ENCODE measurements at places on chromosomes 3 and 15.
A peak's percentile ranks its signal among the peaks of the same experiment; 100 is the strongest.

DNA sequence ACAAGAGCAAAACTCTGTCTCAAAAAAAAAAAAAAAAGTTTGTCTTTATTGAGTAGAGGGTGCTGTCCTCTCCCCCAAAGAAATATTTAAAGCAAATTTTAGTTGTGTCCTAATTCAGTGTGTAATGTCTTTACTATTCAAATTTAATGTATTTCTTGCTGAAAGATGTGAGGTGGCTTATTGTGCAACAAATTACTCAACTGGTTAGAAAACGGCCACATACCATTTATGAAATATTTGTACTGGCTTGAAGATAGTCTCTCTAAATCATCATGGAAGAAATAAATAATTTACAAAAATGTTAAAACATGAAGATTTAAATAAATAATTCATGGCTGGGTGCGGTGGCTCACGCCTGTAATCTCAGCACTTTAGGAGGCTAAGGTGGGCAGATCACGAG, 63.0 kb downstream of the SLTM start:
- peak; percentile 7 for DNase-seq

- DNase-seq: no peak
Observed at GRCh38 chr15:97301166-97301565, 659.3 kb upstream of the ARRDC4 start.

DNA sequence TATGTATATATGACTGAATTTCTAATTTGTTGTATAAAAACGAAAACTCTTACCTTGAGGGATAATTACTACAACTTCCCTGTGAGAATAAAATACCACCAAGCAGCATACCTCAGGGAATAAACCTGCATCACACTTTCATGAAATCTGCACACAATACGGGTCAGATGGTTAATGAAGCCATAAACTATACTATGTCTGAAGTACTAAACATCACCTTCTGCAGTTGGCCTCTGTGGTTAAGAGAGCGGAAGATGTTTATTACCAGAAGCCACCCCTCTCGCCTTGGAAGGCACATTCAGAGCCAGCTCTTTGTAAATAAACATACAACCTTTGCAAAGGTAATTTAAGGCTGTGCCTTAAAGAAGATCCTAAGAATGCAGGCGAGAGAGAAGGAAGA, 462.1 kb upstream of the NR2F2 start:
- DNase-seq: no peak

DNA sequence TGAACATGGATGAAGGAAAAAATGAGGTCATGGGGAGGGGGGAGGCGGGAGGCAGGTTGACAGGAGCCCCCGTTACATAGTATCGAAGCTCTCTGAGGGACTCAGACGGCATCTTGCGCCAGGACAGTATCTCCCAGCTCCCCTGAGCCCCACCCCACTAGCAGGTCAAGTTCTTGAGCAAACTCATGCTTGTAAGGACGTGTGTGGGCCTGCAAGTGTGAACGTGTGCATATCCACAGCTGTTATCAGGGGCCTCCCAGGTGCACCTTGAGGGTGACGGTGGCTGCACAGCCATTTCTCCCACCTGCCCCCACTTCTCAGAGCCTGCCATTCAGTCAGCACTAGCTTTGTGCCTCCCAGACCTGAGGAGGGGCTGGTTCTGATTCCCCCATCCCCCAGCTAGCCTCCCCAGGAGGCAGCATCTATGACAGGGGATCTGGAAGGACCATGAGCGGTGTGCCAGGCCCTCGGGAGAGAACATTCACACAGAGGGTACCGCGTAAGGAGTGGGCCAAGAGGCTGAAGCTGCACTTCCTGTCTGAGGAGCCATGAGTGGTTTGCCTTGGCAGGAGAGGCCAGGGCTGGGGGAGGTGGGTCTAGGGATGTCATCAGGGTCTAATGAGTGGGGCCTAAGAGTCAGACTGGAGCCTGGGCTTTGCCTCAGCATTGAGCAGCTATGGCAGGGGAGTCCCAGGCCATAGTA, 2.9 kb downstream of the SEMA3F start:
- no peak for DNase-seq

- peak; percentile 76 for DNase-seq
Observed at GRCh38 chr3:86828751-86829150, 162.2 kb downstream of the VGLL3 start.

- no peak for DNase-seq
Observed at GRCh38 chr3:37885814-37886213, 24.1 kb downstream of the CTDSPL start.

- peak; percentile 58 for DNase-seq
Observed at GRCh38 chr3:27357665-27358258, 11.4 kb downstream of the NEK10 start.

DNA sequence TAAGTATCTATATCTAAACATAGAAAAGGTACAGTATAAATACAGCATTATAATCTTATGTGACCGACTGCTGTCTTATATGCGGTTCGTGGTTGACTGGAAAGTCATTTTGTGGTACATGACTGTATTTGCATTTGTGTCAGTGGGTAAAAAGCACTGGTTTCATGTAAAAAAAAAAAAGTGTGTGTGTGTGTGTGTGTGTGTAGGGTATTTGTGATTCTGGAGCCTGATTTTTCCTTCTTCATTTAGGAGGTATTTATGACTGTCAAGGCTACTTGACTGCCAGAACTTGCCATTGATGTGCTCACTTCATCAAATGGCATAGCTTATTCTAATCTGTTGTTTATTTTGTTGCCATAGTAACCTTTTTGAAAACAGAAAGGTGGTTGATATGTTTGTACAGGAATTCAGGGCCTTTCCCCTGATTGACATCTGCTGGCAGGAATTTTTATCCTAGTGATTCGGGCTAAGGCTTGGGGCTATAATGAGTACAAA, 63.2 kb downstream of the AKAP13 start:
- DNase-seq: peak; percentile 60

GRCh38 chr3:64259636-64260035, 34.4 kb upstream of the PRICKLE2 start:
- DNase-seq: peak; percentile 72

DNA sequence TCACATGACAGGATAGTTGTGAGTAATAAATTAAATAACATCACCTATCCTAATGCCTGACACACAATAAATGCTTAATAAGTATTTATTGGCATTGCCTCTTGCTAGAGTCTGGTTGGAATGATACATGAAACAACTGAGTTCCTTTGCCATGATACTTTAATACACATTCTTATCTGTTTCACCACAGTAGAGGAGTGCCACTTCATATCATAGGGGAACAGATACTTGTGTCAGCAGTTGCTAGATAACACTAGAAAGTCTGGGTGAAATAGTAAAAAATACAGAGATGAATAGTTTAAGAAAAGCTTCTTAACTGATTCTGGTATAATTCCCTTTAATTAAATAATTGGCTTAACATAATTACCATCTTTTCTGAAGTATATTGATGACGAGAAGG, 380.0 kb upstream of the GOLIM4 start:
- DNase-seq: no peak

GRCh38 chr3:4053975-4054374, 249.2 kb upstream of the SETMAR start:
- no peak for DNase-seq

DNA sequence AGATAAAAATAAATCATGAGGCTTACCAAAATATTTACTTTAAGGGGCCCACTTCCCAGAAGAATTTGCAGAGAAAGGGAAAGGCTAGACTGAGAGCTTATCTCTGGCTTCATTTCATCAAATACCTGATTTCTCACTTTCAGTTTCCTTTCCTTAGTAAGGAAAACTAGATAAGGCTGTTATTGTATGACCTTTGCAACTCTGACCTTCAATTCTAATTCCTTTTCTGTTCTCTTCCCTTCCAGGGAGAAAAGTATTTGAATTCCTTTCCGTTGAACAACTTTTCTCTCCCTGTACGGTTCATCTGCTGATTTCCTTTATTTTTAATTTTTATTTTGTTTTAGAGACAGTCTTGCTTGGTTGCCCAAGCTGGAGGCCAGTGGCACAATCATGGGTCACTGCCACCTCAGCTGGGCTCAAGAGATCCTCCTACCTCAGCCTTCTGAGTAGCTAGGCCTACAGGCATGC, 7.1 kb upstream of the PXK start:
- no peak for DNase-seq

DNA sequence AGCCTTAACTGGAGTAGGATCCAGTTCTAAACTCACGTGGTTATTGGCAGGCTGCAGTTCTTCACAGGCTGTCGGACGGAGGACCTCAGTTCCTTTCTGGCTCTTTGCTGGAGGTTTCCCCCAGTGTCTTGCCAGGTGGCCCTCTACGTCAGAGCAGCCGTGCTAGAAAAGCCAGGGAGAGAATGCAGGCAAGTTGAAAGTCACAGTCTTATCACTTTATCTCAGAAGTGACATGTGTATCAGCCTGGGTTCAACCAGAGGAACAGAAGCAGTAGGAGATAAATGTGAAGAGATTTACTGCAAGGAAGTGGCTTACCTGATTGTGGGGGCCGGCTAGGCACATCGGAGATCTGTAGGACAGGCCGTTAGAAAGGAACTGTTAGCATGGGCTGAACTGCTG, 125.3 kb upstream of the BNIP2 start:
- DNase-seq: no peak

- no peak for DNase-seq
Observed at GRCh38 chr3:35857004-35857403, 217.7 kb downstream of the ARPP21 start.

DNA sequence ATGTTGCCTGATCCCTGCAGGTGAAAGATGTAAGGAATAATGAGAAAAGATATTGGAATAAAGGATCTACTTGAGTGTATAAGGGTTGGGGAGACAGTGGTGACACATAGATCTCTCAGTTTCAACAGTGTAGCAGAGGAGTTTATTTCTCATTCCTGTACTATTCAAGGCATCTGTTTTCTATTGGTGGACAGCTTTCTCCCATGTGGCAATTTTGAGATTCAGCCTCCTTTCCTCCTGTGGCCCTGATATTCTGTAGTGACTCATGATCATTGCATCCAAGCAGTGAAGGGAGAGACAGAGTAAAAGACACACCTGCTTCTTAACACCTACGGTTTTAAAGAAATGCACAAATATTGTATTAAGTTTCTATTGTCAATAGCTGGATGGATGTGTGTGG, 327.6 kb downstream of the GRM7 start:
- DNase-seq: no peak

DNA sequence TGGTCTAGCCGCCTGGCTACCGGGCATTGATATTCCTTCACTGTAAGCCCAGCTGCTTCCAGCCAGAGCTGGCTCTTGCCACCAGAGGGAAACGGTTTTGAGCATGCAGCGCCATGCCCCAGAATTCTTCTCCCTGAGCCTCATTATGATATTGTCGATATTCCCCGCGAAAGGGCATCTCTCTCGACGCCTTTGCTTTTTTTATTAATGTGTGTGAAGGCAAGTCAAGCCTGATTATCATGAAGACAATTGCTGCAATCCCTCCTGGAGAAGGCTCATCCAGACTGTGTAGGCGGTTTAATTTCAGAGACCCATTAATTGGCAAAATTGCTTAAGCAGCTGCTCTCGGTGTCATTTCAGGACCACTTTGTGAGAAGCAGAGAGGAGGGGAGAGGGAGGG, 321.2 kb upstream of the TLE3 start:
- DNase-seq: no peak

DNA sequence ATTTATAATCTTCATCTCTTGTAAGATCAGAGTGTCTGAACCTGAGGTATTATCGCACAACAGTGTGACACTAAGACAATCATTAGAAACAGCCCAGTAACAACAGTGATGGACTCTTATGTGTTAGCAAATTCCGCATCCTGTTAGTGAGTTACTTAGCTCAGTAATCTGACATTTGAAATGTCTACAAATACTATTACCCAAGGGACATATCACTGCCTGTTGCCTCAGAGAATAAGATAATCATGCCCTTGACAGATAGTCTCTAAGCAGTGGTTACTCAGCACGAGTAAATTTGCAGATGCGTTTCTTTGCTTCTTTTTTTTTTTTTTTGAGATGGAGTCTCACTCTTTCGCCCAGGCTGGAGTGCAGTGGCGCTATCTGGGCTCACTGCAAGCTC, 13.4 kb upstream of the RTP1 start:
- DNase-seq: no peak

GRCh38 chr15:100695048-100695447, 92.7 kb downstream of the ASB7 start:
- DNase-seq: no peak

DNA sequence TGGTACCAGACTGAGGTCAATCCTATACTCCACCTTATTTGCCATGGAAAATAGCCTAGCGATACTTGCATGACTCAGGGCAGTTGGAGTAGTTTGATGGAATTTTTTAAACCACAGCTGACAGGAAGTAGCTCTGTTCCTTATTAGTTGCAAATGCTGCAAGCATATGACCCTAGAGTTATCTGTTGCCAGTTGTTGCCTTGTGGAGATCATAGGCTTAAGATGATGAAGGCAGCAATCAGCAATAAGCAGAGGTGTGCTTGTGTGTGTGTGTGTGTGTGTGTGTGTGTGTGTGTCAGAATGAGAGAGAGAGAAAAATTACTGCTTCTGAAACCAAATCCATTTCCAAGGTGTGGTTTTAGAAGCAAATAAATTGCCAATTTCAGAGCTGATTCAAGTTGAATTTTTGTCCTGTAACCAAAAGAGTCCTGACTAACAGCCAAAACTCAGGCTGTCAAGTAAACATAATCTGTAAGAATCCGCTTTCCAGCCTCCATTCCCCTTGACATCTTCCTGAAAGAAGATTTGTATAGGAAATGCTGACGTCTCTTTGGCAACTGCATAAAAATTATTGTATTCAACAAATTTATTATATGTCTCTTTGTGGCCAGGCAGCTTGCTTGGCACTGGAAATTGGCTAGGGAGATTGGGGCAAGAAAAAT, 141.2 kb downstream of the SERPINI1 start:
- peak; percentile 91 for DNase-seq

- peak; percentile 8 for DNase-seq
Observed at GRCh38 chr15:69979262-69979661, 118.5 kb downstream of the TLE3 start.

GRCh38 chr3:188171682-188172467, 17.9 kb downstream of the LPP start:
- no peak for DNase-seq

DNA sequence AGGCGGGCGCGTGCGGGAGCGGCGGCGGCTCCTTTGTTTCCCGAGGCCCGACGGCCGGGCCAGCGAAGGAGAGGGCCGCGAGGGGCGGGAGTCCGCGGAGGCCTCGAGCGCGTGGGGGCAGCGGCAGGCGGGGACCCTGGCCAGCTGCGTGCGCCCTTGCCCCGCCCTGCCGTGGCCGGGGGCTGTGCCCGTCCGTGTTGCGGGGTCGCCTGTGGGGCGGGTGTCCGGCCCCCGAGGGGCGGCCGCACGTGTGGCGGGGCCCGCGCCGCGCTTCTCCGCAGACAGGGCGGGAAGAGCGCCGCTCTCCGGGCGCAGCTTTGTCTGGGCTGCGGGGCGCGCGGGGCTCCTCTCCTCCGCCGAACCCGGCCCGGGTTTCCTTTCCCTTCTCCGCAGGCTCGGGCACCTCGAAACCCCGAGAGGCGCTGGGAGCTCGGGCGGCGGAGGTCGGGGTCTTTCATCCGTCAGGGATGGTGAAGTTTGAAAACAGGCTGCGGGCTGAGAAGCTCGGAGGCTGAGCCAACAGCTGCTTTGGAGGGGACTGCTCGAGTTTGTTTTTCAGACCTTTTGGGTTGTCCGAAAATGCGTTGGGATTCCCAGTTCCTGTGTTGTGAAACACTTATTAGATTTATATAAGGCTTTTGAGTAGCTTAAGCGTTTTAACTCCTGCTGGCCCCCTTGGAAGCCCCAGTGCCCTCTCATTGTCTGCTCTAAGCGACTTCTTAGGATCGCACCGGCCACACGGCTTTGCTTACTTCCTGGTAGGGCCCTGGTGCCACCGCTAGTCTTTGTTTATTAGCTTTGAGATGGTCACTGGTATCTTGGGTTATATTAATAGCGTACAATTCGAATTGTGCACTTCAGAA, 817 bp downstream of the USP3 start:
- DNase-seq: peak; percentile 63
